Stimulated activated CD4-positive, alpha-beta T cell treated with anti-CD3 and anti-CD28 coated beads, Interleukin-1b, Interleukin-23, amount 100 ng/mL, for 4 hours (primary cell): ENCODE measurements at places on chromosomes 2 and 18.

- no peak for DNase-seq
Measured at GRCh38 chr2:237345891-237346640, 67.9 kb downstream of the COL6A3 start.

DNA sequence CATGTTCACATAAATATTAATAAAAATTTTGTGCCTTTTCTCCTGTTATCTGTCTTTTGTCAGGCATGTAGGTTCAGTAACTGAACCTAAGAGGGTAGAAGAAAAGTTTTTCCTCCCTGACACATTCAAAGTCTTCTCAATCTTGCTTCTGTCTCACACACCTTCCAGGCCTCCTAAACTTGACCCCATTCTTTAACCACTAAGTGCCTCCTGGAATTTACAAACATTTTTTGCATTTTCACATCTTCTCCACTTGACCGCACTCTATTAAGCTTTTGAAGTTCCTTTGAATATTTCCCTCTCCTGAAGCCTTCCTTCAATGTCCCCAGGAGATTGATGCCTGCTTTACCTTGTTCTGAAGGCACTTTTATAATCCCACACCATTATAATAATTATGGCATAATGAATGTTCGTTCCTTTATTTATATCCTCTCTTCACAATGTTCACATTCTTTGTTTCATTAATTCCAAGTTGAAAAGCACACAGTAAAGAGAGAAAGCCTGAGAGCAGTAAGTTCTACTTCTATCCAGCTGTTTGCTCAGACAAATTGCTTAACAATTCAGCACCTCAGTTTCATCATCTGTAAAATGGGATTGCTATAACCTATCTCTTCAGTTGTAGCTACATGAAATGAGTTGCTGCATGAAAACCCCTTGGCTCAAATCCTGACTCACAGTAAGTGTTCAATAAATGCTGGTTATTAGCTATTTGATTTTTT is 184.8 kb upstream of the KLHL29 start:
- no peak for DNase-seq

- no peak for DNase-seq
Measured at GRCh38 chr18:48018851-48019250, 88.4 kb upstream of the SMAD2 start.

GRCh38 chr2:26410764-26411243 is 9.1 kb downstream of the DRC1 start:
- no peak for DNase-seq

DNA sequence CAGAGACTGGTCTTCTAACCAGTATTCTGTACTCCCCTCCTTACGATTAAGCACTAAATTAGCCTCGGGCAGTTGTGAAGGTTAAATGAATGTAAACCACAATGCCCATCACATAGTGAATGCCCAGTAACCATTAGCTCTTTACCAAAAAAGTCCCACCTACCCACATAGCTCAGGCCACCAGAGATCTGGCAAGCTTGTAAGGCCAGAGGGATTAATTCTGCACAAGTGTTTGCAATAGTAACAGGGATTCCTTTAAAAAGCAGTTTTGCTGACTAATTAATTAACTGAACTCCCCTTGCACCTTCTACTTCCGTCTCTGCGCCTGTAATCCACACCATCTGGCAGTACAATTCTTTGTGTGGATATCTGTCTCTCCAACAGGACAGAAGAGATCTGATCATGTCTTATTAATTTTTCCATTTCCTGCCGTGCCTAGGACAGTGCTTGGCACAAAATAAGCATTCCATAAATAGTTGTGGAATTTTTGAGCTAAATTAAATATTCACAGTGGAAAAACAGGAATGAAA is 36.2 kb upstream of the IGFBP2 start:
- DNase-seq = no peak

DNA sequence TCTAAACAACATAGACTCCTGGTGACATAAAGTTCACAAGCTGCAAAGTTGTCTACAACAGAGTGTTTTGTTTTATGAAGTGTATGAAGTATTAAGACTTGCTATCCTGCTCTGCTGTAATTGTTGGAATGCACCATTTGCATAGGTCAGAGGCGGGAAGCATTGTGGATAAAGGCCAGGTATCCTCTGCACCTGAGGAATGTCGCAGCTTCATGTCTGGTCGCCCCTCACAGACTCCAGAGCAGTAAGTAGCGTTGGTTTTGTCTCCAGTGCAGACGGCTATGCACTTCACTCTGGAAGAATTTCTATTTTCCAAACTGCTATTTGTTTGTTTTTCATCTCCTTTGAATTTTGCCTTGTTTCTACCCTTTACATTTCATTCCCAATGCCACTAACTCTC is 63.1 kb downstream of the UNC80 start:
- no peak for DNase-seq

- no peak for DNase-seq
Measured at GRCh38 chr2:155368934-155369333, 670.4 kb downstream of the KCNJ3 start.
